ENCODE measurements at places on chromosomes 1 and 21. TPM values are rescaled to one million over a fixed set of nuclear protein-coding genes. Genes with fewer than 3 reads are reported as not detected.

- no peak for DNase-seq
These were observed 71.2 kb downstream of the KCNJ15 start for GRCh38 chr21:38327984-38328383.

SPATA17 gene
- polyA plus RNA-seq = 0.31 TPM

DNA sequence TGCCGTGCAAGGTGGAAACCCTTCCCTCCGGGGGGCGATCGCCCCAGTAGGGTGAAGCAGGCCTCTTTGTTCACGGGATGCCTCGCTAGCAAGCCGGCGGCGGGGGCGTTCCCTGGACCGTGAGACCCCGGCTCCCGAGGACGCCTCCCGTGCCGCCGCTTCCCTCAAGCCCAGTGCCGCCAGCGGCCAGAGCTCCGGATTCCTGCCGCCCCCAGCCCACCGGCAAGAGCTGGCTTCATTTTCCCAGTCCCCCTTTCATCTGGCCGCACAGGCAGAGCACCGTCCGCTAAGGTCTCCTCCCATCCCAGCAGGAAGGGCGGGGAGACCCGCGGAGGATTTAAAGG lies 16.3 kb downstream of the IER5 start:
- peak; percentile 39 for DNase-seq

CR1L gene
- polyA plus RNA-seq = not detected

GRCh38 chr1:74436078-74436477 lies 76.3 kb downstream of the LRRC53 start:
- DNase-seq = no peak

- DNase-seq = no peak
These were observed 44.8 kb downstream of the CHD1L start for GRCh38 chr1:147287133-147287865.

OR2L8 gene
- not detected for polyA plus RNA-seq

- no peak for DNase-seq
These were observed 135.3 kb downstream of the GDAP2 start for GRCh38 chr1:117794073-117794472.

SH2D5 gene
- 1.2 TPM for polyA plus RNA-seq

GRCh38 chr1:208083715-208084085 lies 160.5 kb downstream of the PLXNA2 start:
- DNase-seq = no peak

ESPN gene
- 54.2 TPM for polyA plus RNA-seq

Measured in HepG2 (cell line).